ENCODE measurements at places on chromosomes 13 and 19.

GRCh38 chr13:51550151-51550550, 34.1 kb upstream of the WDFY2 start:
- DNase-seq: no peak

GRCh38 chr19:21328406-21328805, 804 bp downstream of the ZNF708 start:
- no peak for DNase-seq

DNA sequence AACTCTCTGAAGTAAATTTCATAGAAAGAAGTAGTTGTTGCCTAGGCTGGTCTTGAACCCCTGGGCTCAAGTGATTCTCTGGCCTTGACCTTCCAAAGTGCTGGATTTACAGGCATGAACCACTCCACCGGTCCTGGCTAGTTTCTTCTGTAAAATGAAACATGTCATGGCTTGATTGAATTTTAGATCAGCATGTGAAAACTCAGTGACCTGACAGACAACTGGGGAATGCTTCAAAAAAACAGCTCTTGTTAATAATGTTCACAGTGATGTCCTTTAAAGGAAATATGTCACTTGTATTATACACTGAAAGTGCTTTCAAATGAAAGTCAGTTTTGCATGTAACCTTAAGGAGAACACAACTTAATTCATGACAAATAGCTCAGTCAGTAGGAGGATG, 118.2 kb downstream of the KLF5 start:
- DNase-seq: no peak

DNA sequence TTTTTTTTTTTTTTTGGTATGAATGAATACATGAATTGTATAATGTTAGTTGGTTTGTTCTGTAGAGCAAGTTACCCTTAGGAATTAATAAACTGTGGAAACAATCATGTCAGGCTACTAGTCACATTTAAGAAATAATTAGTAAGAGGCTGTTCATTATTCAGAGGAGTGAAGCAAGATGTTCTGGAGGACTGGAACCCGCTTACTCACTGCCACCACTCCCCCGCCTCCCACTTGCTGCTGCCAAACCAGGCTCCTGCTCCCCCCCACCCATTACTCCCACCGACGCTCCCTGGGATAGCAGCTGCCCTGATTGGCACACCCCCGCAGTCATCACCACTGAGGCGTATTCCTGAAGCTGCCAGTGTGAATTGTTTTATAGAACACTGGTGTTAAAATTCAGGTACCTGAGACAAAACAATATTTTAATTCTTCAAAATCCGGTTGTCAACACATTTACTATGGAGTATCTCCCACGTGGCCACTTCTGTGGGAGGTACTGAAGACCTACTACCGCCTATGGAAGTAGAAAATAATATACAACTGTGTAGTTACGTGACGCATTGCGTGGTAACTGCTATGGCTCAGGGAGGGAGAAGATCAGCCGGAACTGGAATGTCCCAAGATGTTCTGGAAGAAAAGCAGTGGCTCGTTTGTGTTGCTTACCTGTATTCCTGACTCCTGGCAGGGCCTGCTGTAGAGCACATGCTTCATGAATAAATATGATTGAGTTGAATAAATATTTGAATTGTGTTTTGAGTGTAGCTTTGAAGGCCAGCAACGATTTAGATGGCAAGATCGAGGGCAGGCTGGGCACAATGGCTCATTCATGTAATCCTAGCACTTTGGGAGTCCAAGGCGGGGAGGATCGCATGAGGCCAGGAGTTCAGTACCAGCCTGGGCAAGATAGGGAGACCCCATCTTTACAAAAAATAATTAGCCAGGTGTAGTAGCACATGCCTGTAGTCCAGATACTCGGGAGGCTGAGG, 1.7 kb downstream of the DPY19L3 start:
- no peak for DNase-seq

GRCh38 chr13:110568612-110569011, 7.1 kb upstream of the RAB20 start:
- no peak for DNase-seq

GRCh38 chr13:75986818-75987217, 350.7 kb downstream of the LMO7 start:
- DNase-seq: no peak

GRCh38 chr19:58585442-58586132, 12.5 kb upstream of the MZF1 start:
- no peak for DNase-seq

GRCh38 chr19:8609279-8610040, 1.1 kb downstream of the ADAMTS10 start:
- DNase-seq: no peak

DNA sequence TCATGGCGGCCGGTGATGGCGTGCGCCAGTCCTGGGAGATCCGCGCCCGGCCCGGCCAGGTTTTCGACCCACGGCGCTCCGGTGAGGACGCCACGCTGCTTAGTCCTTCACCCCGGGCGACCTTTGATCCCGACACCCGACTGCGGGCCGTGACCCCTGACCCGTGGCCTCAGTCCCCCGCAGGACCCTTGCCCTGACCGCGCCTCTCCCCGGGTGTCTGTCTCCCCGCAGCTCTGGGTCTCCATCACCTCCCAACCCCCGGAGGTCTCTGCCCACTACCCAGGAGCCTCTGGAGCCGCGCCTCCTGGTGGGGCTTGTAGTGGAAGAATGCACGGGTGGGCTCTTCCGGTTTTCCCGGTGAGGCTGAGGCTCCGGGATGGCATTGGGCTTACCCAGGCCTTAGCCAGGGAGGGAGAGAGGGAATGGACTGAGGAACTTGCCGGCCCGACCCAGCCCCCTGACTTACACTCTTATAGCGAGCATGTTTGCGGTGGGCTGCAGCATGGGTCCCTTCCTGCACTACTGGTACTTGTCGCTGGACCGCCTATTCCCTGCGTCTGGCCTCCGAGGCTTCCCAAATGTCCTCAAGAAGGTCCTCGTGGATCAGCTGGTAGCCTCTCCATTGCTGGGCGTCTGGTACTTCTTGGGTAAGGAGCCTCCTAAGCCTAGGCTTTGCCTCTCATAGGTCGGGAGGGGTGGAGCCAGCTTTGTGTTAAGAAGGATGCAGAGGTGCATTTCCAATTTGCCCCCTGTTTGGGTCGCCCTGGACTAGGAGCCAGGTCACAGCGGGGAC, 566 bp downstream of the MPV17L2 start:
- no peak for DNase-seq

DNA sequence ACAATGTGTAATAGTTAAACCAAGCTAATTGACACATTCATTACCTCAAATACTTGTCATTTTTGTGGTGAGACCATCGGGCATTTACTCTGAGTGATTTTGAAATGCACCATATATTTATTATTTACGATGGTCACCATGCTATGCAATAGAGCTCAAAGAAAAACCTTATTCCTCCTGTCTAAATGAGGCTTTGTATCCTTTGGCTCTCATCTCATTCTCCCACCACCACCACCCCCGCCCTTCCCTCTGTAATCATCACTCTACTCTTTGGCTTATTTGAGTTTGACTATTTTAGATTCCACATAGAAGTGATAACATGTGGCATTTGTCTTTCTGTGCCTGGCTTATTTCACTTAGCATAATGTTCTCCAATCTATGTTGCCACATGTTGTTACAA, 124.9 kb downstream of the CYSLTR2 start:
- no peak for DNase-seq

- no peak for DNase-seq
Observed at GRCh38 chr19:17618936-17619335, 63.5 kb downstream of the COLGALT1 start.

DNA sequence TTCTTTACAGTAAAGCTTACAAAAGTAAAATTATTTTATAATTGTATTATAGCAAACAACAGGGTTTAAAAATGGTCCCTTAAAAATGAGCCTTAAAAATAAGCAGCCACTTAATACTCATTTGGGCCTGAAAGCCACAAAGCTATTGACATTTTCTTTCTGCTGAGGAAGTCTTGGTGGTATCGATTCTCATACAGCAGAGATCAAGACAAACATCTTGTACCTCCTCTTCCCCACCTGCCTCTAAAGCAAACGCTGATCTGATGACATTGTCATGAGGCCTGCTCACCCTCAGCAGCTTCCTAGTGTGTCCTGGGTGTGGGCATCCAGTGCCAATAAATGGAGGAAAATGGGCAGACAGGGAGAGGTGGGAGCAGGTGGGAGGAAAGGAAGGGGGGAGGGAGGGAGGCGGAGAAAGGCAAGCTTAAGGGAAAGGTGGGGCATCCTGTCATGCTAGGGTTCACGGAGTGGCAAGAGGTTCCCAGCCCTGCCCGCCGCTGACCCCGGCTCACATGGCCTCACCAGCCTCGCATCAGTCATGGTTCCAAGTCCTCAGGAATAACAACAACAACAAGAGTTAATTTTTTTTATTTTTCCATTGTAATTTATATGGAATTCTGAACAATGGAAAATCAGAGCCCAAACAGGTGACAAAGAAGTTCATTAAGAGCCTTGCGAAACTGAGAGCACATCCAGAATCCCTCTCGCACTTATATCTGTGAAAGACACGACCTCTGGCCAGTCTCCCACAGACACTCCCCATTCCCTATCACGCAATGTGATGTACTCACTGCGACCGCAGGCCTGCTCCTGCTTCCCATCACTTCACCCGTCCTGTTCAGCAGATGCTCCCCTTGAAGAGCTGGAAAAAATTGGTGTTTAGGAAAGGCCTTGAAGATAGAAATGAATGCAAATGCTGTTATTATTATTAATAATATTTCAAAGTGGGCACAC, 15.1 kb upstream of the ATP11A start:
- no peak for DNase-seq

GRCh38 chr19:18521692-18522123, at the start of gene ELL:
Gene ELL (minus strand): TSS chr19:18522070. CDS start chr19:18522055, 15 bp downstream.
- DNase-seq: no peak

GRCh38 chr19:6772866-6773322, 386 bp downstream of the VAV1 start:
- no peak for DNase-seq

DNA sequence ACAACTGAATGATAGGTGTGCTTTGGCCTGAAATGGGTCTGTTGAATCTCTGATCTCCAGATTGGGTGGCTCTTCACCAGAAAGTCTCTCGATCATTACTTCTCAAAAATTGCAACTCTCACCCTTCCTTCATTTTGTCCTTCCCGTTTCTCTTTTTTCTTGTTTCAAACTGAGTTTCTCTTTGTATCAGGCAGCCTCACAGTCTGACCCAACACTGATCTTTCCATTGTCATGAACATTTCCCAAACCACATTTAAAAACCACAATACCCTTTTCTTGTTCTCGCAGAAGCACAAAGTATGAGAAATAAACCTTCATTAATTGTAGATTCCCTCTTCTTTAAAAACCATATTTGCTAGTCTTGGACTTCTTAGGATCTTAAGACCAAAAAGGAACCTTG, 33.6 kb upstream of the HMGB1 start:
- DNase-seq: no peak

DNA sequence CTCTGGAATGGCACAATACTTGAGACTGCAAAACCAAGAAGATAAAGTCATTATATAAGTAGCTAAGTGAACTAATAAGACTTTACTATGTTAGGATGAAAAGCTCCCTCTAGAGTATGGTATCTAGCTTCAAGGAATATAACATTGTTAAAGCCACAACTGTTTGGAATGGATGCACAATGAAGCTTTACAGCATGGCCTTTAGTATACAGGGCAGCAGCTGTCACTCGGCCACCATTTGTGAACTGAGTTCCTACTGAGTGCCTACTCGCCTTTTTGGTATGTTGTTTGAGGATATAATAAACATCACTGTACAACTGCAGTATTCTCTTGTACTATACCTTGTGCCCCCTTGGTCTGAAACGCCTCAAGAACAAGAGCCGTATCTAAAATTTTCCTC, 6.8 kb downstream of the ALG5 start:
- no peak for DNase-seq

GRCh38 chr19:29620931-29621351, 14.9 kb downstream of the POP4 start:
- peak; percentile 20 for DNase-seq

DNA sequence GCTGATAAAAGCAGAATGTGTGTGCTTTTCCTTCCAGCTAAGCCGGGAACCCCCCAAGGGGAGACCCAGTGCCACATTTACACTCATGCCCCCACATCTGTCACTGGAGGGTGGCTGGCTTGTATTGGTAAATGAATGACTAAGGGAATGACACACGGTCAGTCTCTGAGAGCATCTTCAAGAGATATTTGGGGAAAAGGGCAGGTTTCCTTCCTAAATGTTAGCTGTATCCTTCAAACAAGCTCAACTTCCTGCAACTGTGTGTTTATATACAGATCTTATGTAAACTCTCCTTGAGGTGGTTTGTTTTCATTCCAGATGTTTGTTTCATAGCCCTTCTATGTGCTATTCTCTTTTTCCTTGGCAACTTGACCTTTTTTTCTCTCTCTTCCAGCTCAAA, 192.6 kb downstream of the COL4A1 start:
- no peak for DNase-seq

DNA sequence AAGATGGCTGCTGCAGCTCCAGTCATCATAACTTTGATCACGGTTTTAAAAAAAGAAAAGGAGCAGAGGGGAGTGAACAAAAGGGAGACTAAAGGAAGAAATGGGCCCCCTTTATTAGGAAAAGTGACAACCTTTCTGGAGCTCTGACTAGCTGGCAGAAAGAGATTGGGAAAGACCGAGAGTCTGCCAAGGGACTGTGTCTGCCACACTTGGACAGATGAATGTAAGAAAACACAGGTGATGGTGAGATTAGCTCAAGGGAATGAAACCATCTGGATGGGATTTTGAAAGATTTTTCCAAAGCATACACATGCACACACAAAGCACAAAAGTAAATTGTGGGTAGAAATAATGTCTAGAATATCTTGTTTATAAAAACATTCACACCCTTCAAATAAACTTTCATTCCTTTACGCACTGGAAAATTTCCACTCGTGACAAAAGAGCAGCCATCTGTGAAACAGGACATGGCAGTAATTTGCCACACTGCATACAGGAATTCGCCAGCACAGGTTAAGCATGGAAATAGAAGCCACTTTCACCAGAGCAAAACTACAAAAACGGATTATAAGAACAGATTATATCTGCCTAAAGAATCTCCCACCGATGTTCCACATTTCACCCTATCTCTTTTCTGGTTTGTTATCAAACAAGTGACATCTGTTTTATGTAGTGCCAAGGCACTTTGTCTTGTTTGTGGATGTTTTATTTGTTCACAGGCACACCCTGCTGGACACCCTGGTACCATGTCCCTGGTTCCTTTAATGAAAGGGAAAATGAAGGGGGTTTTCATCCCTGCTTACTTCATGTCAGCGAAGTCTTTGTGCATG, 819.5 kb downstream of the DIAPH3 start:
- DNase-seq: no peak

DNA sequence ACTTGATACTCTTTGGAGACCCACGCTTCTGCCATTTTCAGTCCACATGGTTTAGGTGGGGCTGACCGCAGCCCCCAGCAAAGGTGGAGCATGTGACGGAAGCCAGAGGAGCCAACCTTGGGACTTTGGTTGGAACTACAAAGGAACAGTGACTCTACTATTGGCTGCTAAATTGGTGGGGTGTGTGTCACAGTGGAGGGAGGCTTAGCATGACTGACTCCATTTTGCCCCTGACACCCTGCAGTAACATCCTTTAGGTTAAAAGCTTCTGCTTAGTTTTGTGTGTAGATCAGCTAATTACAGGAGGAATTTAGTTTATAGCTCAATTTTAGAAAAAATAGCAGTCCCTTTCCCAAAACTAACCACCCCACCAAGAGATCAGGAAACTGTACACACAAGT, 6.6 kb downstream of the SDHAF1 start:
- DNase-seq: no peak

GRCh38 chr19:51124729-51125128, at the start of gene SIGLEC9:
Gene SIGLEC9 (plus strand): TSS chr19:51124906. CDS start chr19:51124975, 69 bp downstream.
- DNase-seq: no peak
